ENCODE measurements at places on chromosomes 1 and 21.

- DNase-seq: no peak
Observed at GRCh38 chr1:147351140-147351835, 108.8 kb downstream of the CHD1L start.

DNA sequence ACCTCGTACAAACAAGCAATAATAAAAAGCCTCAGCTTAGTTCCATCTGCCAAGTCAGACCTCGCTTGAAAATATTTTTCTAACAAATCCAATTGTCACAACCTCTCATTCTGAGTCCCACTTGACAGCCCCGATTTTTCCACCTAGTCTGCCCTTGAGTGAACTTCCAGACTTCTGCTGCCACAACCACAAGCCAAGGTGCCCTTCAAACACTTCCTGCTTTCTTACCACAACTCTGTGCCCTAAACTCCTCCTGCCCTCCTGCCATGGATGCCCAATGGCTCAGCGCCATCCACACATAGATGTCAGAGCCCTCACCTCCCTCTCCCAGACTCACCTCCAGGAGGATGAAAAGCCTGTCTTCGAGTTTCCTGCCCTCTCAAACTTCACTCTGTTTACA, 3.9 kb downstream of the TMPRSS2 start:
- no peak for DNase-seq

GRCh38 chr1:30256911-30257310, 466.5 kb downstream of the MATN1 start:
- DNase-seq: no peak

- no peak for DNase-seq
Observed at GRCh38 chr1:156443286-156443685, 57.3 kb downstream of the MEF2D start.

- no peak for DNase-seq
Observed at GRCh38 chr1:203622486-203622885, 4.1 kb upstream of the ATP2B4 start.

DNA sequence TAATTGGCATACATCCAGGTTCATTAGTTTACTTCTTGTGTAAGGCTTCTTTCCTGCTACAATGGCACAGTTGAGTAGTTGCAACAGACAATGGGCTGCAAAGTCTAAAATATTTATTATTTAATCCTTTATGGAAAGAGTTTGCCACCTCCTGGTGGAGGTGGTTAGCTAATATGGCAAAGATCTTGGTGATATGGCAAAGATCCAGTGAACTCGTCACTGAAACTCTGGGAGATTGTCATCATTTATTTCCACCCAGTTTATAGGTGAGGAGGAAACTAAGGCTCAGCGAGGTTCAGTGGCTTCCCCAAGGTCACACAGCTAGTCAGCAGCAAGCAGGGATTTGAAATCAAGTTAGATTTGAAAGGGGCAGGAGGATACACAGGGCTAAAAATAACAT, 16.1 kb upstream of the IFFO2 start:
- DNase-seq: no peak

- DNase-seq: no peak
Observed at GRCh38 chr1:209756615-209757445, 977 bp downstream of the TRAF3IP3 start.

DNA sequence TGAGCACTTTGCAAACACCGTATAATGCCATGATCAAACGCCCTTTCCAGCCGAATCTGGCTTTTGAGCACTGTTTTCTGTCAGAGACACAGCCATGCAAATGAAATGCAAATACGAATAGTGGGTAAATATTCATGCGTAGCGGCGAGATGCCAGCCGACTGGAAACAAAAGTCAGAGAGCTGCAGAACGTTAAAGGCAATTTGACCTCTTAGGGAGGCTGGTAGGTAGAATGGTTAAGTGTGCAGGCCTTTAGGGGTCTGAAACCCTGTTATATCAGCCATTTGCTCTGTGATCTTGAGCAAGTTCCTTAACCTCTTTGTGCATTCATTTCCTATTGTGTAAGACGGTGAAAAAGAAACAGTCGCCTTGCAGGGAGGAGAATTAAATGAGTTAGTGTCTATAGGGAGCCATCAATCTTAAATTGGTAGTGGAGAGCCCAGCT, 6.5 kb upstream of the SDHB start:
- DNase-seq: no peak

- no peak for DNase-seq
Observed at GRCh38 chr21:43006874-43007208, 32.5 kb downstream of the PKNOX1 start.

- no peak for DNase-seq
Observed at GRCh38 chr1:84116558-84116957, 27.5 kb upstream of the PRKACB start.

- DNase-seq: no peak
Observed at GRCh38 chr1:211711315-211711705, 35.9 kb upstream of the NEK2 start.

- no peak for DNase-seq
Observed at GRCh38 chr1:231494439-231495110, 33.9 kb upstream of the TSNAX start.

DNA sequence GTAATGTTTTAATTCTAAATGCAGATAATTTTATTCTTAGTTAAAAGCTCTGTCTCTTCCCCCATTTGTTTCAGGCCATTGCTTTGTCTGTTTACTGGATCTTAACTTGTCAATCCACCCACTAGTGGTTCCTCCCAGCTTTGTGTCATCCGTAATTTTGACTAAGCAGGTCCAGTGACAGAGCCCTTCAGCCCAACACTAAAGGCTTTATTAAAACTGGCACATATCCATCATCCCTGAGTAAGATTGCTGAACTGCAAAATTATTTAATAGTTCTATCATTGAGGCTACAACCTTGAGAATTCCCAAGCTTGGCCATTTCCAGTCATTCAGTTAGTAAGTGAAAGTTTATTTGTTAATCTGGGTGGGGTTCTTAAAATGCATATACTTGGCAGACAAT, 96.7 kb downstream of the NGF start:
- DNase-seq: no peak

DNA sequence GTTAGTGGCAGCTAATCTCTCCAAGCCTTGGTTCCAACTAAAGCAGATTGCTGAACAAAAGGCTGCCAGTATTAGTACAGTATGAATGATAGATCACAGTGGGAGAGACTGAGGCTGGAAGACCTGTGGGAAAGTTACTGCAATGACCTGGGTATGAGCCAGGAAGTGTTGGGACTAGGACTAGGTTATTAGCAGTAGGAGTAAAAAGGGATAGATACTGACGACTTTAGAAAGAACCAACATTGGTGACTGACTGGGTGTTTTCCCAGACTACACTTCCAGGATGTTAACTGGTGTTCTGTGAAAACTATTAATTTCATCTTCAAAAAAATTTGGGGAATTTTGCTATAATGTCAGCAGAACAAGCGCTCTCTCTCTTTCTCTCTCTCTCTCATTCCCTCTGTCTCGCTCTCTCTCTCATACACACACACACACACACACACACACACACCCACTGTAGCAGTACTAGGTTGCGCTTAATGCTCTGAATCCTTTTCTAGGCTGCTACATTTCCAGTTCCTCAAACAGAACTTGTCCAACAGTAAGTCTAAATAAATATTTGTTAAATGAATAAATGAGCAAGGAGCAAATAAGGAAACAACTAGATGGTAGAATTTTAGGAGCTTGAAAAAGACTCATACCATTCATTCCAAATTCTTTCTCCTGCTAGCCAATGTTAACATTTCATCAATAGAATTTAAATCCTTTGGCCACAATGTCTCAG, 47.6 kb upstream of the RGS8 start:
- DNase-seq: no peak

GRCh38 chr1:179968284-179968993, 13.8 kb downstream of the CEP350 start:
- DNase-seq: no peak

- DNase-seq: no peak
Observed at GRCh38 chr1:10242811-10243210, 32.4 kb downstream of the KIF1B start.

DNA sequence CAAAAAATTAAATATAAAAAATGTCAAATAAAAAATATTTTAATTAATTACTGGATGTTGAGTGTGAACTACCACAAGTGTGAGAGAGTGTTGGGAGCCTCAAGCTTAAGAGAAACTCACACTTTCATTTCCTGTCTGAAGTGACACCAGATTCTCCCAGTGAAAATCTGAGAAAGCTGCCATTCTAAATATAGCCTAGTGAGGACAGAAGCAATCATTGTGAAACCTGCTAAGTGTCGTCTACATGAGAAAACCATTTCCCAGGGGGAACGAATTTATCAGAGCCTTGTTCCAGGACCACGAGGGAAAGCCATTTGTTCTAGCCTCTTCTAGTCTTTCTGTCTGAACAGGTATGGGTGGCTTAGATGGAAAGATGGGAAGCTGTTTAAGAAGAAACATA, 329.3 kb upstream of the PRMT6 start:
- DNase-seq: no peak

DNA sequence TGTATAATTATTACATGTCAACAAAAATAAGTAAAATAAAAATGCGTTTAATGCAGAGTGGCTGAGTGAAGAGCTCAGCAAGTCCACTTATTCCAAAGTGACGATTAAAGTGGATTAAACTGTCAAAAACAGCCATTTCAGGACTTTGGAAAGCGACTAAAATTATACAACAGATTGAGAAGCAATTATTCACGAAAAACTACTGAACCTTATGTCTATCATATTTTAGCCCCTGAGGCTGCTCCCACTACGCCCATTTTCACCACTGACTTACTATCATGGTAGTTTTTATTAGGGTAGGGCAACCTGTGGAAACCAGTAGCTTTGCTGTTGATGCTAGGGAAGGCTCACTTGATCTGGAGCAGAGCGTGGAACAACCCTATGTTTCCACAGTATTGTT, 114.3 kb upstream of the GPR52 start:
- DNase-seq: no peak

- no peak for DNase-seq
Observed at GRCh38 chr21:41622831-41623548, 115.0 kb upstream of the TMPRSS2 start.

- DNase-seq: no peak
Observed at GRCh38 chr1:169576935-169577331, 9.3 kb downstream of the F5 start.

DNA sequence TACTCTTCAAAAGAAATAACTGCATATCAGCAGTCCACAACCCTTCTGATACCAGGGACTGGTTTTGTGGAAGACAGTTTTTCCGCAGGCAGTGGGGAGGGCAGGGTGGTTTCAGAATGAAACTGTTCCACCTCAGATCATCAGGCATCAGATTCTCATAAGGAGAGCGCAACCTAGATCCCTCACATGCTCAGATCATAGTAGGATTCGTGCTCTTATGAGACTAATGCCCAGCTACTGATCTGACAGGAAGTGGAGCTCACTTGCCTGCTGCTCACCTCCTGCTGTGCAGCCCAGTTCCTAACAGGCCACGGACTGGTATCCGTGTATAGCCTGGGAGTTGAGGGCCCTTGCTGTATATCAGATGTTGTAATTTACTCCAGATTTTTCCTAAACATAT, 11.5 kb downstream of the RO60 start:
- no peak for DNase-seq

- no peak for DNase-seq
Observed at GRCh38 chr1:3548156-3548893, 63.0 kb downstream of the MEGF6 start.

DNA sequence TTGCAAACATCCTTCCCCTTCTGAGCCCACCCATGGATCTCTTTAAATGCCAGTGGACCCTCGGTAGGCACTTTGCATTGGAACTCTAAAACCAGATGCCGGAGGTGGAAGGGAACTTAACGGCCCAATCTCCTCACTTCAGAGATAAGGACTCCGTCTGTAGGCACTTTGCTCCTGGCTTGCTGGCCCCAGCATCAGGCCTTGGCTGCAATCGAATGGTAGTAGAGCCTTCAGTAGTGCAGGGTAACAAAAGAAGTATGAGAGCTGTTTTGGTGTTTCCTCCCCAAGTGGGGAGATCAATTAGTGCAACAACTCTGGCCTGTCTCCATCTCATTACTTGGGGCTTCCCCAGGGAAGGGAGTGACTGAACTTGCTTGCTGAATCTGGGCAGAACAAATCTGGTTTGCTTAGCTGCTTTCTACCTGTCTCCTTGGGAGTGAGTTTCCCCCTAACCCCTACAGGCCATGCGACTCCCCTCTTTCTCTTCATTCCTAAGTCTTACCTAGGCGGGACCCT, 70.8 kb downstream of the TENT5C start:
- no peak for DNase-seq

GRCh38 chr1:32733582-32734321, 31.2 kb upstream of the SYNC start:
- no peak for DNase-seq

DNA sequence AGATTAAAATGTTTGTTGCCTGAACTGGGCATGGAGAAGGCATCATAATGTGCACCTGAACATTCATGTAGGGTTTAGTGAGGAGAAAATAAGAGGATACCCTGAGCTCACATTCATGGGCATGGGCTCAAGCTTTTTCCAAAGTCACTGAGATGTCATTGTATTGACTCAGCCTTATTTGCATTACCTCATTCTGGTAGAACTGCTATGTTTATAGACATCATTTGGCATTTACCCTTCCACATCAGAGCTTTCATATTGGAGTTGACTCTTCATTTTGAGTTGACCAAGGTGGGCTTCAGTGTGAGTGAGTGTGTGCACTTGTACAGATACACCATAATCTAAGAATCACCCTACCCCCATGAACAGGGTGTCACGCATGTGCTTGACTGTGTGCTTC, 143.2 kb downstream of the PBX1 start:
- DNase-seq: no peak
